Omental fat pad (tissue), 4 donors: ENCODE measurements at places on chromosomes 2 and 18.

DNA sequence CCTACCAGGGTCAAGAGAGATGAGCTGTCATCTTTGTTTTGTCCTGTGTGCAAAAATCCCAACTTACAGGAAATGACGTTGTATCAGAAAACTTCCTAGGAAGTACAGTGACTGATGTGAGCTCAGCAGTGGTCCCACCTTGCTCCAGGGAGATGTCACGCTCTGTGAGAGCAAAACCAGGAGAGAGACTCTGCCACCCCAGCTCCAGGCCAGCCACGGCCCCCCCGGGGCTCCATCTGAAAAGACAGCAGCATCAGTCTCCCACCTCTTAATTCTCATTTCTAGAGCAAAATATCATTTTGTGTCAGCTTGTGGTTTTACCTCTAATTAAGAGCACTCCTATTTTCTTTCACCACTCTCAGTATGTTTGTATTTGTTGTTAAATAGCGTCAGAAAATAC, 57.5 kb downstream of the MYL12B start:
- DNase-seq = no peak

- DNase-seq = no peak
Measured at GRCh38 chr2:51628917-51629316, 597.0 kb upstream of the NRXN1 start.

DNA sequence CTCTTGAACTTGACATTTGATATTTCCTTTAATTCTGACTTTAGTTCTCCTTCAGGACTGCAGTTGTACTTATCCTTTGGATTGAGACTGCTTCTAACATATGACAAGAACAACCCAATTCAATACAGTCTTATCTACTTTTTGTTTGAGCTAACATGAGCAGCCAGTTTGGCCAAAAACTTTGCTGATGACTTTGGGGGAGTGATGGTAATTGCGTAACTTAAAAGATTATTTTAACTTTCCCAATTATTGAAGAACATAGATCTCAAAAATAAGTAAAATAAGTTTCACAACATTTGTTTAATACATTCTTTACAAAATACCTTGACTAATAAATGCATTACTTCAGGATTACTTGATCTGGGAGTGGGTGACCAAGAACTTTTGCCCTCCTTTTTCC, 1311.1 kb upstream of the NRXN1 start:
- DNase-seq = no peak

- DNase-seq = no peak
Measured at GRCh38 chr18:69300185-69300584, 100.5 kb upstream of the DOK6 start.

DNA sequence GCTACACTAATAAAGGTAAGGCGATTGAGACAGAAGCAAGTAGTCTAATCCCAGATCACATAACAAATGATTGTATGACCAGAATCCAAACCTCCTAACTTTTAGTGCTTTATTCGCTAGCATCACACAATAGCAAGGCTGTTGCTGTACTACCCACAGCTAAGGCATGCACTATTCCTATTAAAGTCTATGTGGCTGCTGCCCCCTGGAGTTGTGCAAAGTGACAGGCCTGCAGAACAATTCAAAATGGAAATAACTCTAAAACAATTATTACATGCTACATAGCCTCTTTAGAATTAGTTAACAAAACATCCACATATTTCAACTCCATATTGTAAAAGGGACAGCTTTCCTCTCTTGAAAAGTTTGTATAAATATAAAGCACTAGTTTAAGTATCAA, 6.0 kb downstream of the ERBB4 start:
- no peak for DNase-seq
